Ovary (tissue), 10 donors: ENCODE measurements at places on chromosomes 6 and 20. TPM values are rescaled to one million over a fixed set of nuclear protein-coding genes. Genes with fewer than 3 reads are reported as not detected.

DNA sequence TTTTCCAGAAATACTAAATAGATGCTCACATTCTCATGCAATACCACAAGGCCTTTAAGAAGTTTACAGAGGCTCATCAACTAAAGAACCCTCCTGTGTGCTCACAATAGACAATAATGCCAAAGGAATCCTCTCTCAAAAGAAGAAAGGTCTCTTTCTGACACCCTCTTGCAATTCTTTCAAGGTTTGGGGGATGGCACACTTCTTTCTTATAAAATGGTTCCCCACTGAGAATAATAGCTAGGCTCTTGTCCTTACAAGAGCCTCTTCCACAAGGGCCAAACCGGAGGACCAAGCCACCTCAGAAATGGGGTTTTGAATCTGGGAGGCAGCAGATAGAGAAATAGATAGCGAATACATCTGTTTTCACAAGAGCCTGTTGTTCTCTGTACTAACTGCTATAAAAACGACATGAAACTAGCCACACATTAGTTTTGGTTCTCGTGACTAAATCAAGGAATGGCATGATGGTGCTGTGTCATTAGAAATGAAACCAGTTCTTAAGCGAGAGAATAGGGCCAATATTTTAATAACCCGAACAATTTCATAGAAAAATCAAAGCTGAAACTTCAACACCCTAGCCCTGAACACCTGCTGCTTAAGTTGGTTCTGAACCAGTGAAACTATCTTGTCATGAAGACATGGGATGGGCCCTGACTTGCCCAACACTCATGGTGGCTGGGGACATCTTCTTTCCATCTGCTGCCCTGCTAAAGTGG lies 81.1 kb downstream of the PRDM1 start:
- no peak for DNase-seq

DNA sequence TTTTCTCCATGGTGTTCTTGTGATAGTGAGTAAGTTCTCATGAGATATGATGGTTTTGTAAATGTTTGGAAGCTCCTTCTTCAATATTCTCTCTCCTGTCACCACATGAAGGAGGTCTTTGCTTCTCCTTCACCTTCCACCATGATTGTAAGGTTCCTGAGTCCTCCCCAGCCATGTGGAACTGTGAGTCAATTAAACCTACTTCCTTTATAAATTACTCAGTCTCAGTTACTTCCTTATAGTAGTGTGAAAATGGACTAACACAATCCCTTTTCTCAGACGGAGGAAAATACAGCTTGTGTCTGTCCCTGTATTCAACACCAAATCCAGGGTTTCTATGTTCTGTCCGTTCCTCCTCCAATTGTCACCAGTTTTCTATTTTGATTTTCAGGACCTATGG lies 181.0 kb downstream of the ALDH8A1 start:
- no peak for DNase-seq

PNLDC1 gene
- total RNA-seq, result 0.23 TPM

AK9 gene
- total RNA-seq, result 5.5 TPM

- DNase-seq, result no peak
Observed at GRCh38 chr6:6365242-6365641, 44.8 kb upstream of the F13A1 start.

- no peak for DNase-seq
Observed at GRCh38 chr6:9463311-9463710, 951.6 kb downstream of the TFAP2A start.

DNA sequence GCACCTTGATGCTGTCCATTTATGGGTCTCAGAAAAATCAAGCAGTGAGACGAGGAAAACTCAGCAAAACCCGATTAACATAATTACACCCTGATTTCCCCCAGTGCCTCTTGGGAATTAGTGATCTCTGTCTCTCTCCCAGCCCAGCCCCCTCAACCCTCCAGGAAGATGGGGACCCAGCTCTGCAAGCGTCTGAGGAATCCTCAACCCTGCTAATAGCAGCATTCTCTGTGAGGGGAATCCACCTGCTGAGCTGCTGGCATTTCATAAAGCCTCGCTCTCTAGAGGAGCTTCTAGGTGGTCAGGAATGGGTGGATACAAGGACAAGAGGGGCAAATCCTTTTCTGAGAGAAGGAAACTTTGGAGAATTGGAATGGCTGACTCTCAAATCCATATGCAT lies 13.9 kb downstream of the NR2E1 start:
- DNase-seq, result no peak

C2 gene
- 15.1 TPM for total RNA-seq

DNA sequence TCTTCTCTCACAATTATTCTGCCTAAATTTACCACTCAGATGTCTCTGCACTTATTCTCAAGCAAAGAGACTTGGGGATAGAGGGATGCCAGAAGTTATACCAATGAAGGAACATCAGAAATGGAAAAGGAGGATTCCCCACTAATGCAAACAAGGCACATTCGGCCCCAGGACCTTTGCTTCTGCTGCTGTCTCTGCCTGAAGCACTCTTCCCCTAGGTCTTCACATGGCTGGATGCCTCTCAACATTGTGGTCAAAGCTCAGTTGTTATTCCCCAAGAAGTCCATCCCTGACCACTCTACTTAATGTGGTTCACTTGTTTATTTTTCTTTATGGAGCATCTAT lies 508.7 kb downstream of the DOK5 start:
- no peak for DNase-seq

DNA sequence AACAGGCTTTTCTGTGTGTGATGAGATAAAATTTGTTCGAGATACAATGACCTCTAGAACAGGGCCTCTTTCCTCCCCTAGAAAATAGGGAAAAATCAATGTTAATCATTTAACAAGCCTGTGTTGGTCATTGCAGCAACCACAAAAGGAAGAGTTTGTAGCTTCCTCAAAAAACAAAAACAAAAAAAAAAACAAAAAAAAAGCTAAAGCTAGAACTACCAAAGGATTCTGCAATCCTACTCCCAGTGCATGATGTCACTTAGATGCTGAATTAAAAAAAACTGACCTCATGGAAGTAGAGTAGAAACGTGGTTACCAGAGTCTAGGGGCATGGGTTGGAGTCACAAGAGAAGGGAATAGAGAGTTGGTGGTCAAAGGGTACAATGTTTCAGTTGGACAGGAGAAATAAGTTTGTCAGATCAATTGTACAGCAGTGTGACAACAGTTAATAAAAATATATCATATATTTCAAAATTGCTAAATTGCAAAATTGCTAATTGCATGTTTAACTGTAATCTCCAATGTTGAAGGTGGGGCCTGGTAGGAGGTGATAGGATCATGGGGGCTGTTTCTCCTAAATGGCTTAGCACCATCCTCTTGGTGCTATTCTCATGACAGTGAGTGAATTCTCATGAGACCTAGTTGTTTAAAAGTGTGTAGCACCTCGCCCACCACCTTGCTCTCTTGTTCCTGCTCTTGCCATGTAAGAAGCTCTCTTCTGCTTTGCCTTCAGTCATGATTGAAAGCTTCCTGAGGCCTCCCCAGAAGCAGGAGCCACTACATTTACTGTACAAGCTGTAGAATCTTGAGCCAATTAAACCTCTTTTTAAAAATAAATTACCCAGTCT lies 163.4 kb upstream of the SIM1 start:
- DNase-seq, result no peak

DNA sequence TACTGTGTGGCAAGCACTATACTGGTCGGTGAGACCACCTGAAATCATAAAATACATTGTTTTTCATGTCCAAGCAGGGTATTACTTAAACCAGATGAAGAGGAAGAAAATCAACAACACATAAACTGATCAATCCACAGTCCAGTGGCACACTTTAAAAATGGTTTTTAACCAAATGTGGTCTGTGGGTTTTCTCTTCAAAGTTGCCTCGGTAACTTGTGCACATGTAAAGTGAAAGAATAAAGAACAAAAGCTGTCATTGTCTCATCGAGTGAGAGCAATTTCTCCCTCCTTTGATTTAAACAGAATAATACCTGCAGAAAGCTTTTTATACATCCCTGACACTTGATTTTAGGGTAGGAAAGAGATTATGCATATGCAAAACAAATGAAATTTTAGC lies 3.7 kb downstream of the FLRT3 start:
- DNase-seq, result no peak

DNA sequence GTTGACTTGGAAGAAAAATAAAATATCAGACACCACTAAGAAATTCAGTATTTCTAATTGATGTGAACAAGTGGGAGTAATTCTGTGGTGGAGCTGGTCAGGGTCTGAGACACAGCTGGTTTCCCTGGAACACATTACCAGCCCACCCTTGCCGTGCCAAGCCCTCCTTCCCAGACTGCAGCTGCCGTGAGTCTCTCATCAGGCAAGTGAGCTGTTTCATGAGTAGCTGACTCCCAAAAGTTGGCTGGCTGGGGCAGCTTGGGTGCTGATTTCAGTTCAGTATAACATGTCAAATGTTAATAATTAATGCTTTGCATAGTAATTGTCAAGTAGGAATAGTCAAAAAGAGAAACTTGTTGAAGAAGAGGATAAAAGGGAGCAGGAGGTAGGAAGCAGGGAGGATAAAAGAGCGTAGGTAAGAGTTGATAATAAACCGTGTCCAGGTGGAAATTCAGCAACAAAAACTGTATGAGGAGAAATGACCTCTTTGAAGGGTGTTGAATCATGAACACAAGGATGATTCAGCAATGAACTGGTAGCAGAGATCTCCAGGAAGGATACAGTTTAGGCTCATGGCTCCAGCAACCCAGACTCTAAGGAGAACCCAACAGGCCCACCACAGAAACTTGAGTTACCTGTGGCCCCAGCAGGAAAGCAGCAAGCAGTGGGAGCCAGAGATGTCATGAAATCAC lies 110.9 kb upstream of the SSTR4 start:
- peak; percentile 25 for DNase-seq

DYNLRB1 gene
- 121 TPM for total RNA-seq

GRCh38 chr6:166662690-166663089 lies 35.6 kb upstream of the RPS6KA2 start:
- no peak for DNase-seq

DNA sequence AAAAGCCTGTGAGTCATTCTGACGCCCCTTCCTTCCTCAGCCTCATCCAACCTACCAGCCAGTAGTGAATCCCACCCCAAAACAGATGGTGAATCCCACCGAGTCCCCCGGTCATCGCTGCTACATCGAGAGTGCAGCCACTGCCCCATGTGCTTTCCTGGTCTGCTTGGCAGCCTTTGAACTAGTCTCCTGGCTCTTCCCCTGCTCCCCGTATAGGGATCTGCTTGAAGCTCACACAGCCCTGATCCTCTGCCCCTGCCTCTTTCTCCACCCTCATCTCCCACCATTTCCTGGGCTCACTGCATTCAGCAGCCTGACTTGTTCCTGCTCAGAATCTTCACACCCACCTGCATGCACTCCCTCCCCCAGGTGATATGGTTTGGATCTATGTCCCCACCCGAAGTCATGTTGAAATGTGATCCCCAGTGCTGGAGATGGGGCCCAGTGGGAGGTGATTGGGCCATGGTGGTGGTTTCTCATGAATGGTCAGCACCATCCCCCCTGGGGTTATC lies 14.6 kb downstream of the SYNJ2 start:
- DNase-seq, result no peak

GRCh38 chr20:37362821-37363220 lies 16.9 kb downstream of the SRC start:
- no peak for DNase-seq

- no peak for DNase-seq
Observed at GRCh38 chr6:118586746-118587485, 38.8 kb downstream of the PLN start.

RHAG gene
- total RNA-seq, result not detected

- no peak for DNase-seq
Observed at GRCh38 chr20:44089987-44090674, 96.9 kb downstream of the JPH2 start.

DLL1 gene
- total RNA-seq, result 1.9 TPM

AIF1 gene
- total RNA-seq, result 13.3 TPM

DNA sequence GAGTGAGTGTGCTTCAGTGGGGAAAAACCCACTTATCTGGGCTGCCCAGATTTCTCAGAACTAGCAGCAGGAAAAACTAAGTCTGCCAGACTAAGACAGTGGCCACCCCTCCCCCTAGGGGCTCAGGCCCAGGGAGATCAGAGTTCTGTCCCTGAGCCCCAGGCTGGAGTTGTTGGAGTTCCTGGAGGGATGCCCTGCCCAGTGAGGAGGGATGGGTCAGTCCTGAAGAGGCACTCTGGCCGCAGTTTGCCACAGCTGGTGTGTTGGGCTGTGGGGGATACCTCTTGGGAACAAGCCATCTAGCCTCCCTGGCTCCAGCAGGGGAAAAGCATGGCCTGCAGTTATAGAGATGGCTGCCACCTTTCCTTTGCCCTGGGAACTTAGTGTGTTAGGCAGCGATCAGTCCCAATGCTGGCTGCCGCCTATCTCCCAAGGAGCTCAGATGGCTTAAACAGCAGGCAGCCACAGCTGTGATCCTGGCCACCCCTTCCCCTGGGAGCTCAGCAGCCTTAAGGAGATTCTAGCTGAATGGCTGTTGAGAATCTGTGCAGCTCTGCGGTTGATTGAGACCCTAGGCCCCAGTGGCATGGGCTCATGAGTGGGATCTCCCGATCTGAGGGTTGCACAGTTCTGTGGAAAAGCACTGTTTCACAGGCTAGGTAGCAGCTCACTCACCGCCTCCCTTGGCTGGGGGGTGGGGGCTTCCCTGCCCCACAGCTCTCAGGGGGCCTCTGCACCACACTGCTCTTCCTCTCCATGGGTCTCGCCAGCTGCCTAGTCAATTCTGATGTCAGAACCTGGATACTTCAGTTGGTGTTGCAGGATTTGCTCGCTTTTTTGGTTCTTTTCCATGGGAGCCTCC lies 13.2 kb downstream of the SIRPG start:
- DNase-seq, result no peak

OPRL1 gene
- total RNA-seq, result 0.57 TPM

- DNase-seq, result no peak
Observed at GRCh38 chr6:161410736-161411135, 136.9 kb upstream of the AGPAT4 start.

- no peak for DNase-seq
Observed at GRCh38 chr6:157229132-157229618, 94.1 kb downstream of the TMEM242 start.

- no peak for DNase-seq
Observed at GRCh38 chr6:144140867-144141266, 9.4 kb upstream of the STX11 start.

DNA sequence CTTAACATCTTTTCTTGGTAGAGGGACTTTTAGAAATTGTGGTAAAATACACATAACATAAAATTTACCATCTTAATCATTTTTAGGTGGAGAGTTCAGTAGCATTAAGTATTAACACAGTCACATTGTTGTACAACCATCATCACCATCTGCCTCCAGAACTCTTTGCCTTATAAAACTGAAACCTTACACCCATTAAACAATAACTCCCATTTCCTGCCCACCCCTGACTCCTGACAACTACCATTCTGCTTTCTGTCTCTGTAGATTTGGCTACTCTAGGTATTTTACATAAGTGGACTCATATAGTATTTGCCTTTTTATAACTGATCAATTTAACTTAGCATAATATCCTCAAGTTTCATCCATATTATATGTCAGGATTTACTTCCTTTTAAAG lies 88.7 kb downstream of the ZHX3 start:
- DNase-seq, result no peak

SLC22A3 gene
- total RNA-seq, result 33.7 TPM

GRCh38 chr20:4076671-4077070 lies 61.3 kb upstream of the RNF24 start:
- DNase-seq, result no peak
